ENCODE measurements at places on chromosomes 7 and 10.
A peak's percentile ranks its signal among the peaks of the same experiment; 100 is the strongest.

DNA sequence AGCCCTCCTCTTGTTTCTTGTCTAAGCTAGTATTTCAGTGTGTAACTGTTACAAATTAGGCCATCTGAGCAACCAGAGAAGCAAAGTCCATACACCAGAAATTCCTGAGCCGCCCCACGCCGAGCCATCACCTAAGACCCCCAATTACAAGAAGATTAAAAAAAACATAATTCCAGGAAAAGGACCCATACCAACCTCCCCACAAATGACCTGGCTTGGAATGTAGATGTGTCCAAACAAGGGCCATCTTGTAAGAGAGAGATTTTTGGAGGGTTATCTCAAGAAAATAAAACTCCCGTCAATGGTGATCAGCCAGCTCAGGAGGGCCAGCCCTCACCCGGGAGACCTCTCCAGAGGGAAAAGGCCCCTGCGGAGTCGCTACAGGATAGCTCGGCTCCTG is 83.1 kb downstream of the LRGUK start:
- DNase-seq = no peak

DNA sequence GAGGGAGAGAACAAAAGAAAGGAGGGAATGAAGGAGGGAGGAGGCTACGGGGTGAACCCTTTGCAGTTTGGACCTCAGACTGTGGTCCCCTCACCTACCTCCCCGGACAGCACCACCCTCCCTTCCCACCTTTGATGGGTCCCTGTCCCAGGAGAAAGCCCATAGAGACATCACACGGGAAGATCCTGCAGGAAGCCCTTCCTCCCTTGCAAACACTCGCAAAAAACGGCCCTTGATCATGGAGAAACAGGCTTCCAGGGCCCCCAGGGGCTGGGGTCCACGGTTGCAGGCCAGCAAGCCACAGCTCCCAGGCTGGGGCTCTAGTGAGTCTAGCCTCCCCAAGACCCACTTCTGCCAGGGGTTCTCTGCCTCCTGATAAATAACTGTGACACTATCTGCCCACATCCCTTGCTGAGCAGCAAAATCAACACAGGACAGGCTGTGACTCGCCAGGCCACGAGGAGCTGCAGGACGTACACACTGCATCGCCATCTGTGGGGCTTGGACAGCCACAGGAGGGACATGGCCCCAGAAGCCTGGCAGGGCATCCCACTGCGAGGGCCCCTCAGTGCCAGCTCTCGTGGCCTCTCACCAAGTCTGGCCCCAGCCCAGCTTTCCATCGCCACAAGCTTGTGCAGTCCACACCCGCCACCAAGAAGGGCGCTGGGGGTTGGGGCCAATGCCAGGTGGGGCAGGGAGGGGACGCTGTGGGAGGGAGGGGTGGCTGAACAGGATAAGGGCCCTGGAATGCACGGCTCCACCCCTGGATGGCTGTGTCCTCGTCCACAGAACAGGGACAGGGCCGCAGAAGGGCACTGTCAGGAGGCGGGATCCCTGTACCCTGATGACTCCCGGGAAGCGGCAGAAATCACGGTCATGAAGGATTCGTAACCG is 34.2 kb downstream of the PDGFA start:
- DNase-seq = peak; percentile 15

DNA sequence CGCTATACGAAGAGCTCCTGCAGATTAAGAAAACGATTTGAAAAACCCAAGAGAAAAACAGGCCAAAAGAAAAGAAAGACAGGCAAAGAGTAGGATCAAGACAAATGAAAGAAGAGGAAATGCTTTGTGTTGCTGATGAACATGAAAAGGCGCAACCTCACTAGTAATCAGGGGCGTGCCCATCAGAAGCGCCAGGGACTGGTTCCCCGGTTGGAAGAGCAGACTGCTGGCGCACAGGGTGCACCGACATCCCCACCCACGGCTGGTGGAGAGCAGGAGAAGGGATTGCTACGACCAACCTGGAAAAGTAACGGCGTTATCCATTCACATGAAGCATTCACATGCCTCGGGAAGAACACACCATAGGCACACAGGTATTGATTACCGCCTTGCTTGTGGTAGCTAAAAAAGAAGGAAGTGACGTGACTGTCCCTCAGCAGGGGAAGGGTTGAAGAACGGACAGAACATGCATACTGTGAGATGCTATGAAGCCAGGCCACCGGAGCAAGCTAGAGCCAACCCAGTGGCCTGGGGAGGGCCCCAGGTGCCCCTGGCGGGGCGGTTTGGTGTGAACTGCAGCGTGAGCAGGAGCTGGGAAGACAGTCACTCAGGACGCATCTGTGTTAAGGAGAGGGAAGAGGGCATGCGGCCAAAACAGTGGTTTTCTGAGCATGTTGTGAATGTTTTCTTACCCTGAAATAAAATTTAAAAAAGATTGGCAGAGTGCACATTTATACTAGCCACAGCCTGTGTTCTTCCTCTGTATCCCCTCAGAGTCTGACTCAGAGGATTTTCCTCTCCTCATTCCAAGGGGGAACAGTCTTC is 18.3 kb downstream of the AGAP3 start:
- no peak for DNase-seq

DNA sequence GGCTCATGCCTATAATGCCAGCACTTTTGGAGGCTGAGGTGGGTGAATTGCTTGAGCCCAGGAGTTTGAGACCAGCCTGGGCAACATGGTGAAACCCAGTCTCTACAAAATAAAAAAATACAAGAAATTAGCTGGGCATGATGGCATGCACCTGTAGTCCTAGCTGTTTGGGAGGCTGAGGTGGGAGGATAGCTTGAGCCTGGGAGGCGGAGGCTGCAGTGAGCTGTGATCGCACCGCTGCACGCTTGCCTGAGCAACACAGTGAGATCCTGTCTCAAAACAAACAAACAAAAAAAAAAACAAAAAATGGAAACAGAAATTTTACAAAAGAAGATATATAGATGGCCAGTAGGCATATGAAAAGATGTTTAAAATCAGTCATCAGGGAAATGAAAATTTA is 57.1 kb downstream of the PTEN start:
- no peak for DNase-seq

DNA sequence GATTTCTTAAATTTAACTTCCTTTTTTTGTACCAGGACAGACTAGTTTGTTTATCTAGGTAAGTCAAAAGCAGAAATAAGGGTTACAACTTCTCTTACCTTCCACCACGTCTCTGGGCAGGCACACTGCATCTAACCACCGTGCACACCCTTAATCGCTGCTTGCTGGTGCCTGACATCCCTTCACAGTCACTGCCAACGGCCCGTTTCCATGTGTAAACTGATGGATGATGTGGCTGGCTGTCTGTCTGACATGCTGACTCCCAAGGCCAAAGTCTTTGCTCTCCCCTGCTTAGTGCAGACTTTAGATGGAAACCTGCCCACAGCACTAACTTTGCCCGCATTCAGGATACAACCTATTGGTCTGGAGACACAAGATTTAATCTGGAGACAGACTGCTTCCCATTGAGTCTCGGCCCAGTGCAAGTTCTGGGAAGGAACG is 1.1 kb downstream of the TMEM273 start:
- no peak for DNase-seq

DNA sequence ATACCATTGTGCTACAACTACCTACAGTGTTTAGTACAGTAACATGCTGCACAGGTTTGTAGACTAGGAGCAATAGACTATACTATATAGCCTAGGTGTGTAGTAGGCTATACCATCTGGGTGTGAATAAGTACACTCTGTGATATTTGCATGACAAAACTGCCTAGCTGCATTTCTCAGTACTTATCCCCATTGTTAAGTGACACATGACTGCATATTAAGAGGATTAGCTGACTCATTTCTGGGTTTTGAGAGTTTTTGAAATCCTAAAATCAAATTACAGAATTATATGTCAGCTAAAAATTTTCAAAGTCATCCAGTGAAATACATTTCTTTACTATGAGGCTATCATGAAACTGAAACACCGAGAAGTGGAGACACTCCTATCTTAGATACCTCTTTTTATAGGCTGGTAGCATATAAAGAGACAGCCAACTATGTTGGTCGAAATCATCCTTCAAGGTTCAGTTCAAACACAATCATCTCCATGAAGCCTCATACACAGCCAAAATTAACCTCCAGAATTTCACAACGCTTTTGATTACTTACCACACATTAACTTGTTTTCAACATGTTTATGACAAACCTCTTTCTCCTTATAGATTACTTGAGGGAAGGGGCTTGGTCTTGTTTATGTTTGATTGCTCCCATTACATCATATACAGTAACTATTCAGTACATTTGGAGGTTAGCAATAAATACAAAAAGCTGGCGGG is 89.8 kb upstream of the ANK3 start:
- DNase-seq = no peak

Data from glutamatergic neuron (in vitro differentiated cells).